ENCODE measurements at places on chromosomes 12 and 14.

DNA sequence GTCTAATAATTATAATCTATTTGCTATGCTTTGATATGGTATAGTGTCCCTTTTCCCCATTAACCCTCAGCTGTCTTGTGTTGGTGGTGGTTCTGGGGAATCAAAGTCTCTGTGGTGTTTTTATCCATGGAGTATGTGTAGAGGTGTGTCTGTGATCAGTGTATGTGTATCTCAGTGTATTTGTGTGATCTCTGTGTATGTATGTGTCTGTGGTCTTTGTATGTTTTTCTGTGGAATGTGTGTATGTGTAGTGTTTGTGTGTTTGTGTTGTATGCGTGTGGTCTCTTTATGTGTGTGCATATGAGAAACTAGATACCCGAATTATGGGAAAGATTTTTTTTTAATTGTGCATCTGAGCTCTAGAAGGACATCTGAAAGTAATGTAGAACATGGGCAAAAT, 1.1 kb downstream of the GPR33 start:
- DNase-seq, result no peak

DNA sequence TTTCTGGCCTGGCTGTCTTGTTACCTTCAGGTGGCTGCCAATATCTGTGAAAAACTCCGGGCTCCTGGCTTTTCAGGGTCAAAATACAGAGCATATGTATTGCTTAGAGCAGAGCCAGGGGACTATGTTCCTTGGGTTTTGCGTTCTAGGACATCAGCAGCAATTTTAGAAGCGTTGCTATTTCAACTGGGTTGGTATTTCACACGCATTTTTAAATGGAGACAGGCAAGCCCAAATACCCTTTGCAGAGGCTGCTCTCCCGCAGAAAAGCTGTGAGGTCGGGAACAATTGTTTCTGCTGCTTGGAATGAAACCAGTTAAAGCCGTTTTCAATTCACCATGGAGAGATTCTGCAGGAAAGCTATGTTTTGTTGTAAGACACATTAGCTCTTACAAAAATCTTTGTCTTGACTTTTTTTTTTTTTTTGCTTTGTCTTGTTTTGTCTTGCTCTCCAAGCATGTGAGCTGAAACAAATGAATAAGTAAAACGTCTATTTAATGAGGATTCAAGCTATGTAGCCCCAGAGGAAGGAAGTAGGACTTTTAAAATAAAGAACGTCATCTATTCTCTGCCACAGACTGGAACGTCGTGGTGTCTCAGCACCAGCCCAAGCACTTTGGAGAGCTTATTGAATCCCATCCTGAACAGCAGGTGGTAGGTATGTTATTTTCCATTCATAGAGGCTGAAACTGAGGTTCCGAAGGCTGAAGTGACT, 181.0 kb upstream of the TBX3 start:
- DNase-seq, result no peak

- DNase-seq, result no peak
Measured at GRCh38 chr12:98735821-98736220, 90.7 kb downstream of the APAF1 start.

GRCh38 chr12:6451348-6452244, at the start of gene TAPBPL:
Gene TAPBPL, plus strand, starts transcription at chr12:6452042. Its CDS starts 207 bp downstream, at chr12:6452249.
- no peak for DNase-seq

DNA sequence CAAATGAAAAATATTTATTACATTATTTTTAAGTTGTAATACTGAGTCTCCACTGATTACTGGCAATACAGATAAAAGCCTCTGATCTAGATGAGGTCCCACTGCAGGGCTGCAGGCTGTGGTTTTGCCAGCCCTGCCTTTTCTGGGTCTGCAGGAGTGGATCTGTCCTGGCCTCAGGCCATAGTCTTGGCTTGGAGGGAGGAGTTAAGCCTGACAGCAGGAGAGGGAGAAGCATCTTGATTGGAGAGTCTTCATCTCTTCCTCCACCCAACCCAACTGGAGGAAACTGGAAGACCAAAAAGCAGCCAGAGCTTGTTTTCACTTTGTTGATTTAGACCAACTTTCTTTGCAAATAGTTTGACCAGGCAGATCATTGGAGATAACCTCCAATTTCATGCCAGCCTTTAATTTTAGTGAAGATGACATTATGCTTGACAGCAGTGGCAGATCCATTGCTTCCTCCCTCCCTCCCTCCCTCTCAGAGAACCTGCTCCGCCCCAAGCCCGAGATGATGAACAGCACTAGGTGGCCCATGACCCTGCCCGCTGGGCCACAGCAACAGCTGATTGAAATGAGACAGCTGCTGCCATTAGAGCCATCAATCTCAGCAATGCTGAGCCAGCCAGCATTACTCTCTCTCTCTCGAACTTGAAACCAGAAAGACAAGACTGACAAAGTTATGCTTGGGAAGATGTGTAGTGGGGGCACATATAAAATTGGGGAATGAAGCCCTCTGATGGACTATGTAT, 222.4 kb downstream of the GLT1D1 start:
- DNase-seq, result no peak

DNA sequence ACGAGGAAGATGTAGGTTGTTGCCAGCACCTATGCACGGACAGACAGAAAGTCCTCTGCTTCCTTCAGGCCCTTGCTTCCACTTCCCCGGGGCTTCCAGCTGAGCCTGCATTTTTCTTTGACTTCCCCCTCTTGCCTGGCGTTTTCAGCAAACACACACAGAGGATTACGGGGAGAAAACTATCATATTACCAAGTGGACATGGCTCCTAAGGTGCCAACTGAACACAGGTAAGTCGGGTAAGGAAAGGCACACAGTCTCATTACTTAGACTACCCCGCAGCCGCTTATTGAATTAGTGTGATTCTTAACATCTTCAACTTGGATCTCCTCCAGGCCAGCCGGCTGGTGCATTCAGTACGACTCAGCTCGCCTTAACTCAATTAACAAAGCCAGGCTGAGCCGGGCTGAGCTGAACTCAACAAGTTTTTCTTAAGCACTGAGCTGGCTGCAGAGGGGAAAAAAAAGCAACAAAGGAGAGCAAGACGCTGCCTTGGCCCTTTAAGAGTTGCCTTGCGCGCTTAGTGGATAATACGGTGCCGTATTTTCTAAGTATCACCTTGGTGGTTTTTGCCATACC, 19.2 kb upstream of the MAP1LC3B2 start:
- peak; percentile 83 for DNase-seq

- peak; percentile 67 for DNase-seq
Measured at GRCh38 chr12:48978741-48979601, 849 bp downstream of the WNT1 start.

GRCh38 chr12:75756771-75757170, 245.4 kb upstream of the KRR1 start:
- DNase-seq, result no peak

DNA sequence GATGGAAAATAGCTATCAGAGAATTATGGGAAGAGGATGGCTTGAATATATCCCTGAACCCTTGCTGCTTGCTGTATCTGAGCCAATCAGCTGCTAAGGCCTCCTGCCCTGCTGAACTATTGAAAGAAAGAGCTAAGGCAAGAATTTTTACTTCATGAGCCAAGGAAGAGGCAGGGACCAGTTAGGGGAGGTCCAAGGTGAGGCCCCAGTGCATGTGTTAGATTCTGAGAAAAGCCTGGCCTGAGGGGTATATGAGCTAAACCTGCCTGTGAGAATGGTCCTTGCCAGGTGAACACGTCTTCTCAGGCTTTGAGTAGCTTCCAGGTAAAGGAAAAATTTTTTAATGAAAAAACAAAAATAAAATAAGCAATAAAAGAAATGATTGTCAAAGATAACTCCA, 218.0 kb downstream of the SYT1 start:
- DNase-seq, result no peak

GRCh38 chr14:104292084-104292970, 153.9 kb downstream of the KIF26A start:
- DNase-seq, result peak; percentile 50

DNA sequence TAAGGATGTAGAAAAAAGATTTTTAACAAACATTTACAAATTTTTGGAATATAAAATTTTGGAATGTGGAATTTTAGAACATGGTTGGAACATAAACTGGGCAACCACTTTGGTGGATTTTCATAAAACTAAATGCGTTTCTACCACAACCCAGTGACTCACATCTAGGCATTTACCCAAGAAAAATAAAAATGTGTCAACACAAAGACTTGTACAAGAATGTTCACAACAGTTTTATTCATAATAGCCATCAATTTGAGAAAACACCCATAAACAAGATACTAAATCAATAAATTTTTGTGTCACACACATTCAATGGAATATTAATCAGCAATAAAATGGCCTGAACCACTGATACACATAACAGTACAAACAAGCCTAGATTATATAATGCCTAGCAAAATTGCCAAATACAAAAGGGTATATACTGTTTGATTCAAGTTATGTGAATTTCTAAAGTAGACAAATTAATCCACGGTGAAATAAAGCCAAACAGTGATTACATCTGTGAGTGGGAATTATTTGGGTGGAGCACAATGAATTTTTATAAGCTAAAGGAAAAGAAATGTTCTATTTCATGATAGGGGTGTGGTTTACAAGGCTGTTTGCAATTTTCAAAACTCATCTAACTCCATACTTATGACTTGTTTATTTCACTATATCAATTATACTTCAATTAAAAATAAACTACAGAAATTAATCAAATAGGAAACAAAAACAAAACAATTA, 415.2 kb upstream of the OR4E1 start:
- no peak for DNase-seq

GRCh38 chr12:108090107-108090899, 38.8 kb upstream of the WSCD2 start:
- no peak for DNase-seq

DNA sequence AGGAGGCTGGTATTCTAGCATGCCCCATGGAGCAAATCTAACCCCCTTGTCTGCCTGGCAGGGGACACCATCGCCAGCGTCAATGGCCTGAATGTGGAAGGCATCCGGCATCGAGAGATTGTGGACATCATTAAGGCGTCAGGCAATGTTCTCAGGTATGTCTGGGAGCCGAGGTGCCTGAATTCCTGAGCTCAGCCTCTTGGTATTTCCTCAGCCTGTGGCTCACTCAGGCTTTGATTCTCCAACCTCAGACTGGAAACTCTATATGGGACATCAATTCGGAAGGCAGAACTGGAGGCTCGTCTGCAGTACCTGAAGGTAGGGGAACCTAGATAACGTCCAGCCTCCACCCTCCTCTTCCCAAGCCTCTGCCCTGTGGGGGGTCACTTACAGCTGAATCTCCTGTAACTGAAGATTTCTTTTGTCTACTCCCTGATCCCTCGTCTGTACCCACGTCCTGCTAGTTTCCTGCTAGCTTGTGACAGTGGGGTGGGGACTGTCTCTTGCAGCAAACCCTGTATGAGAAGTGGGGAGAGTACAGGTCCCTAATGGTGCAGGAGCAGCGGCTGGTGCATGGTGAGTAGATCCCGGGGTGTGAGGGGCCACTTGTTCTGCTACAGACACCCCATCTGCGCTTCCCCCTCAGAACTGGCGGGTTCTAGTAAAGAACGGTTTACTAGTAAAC, 7.0 kb downstream of the TAMALIN start:
- DNase-seq, result no peak

- no peak for DNase-seq
Measured at GRCh38 chr12:75747572-75748021, 236.2 kb upstream of the KRR1 start.

- no peak for DNase-seq
Measured at GRCh38 chr14:96739200-96739910, 57.8 kb upstream of the VRK1 start.

DNA sequence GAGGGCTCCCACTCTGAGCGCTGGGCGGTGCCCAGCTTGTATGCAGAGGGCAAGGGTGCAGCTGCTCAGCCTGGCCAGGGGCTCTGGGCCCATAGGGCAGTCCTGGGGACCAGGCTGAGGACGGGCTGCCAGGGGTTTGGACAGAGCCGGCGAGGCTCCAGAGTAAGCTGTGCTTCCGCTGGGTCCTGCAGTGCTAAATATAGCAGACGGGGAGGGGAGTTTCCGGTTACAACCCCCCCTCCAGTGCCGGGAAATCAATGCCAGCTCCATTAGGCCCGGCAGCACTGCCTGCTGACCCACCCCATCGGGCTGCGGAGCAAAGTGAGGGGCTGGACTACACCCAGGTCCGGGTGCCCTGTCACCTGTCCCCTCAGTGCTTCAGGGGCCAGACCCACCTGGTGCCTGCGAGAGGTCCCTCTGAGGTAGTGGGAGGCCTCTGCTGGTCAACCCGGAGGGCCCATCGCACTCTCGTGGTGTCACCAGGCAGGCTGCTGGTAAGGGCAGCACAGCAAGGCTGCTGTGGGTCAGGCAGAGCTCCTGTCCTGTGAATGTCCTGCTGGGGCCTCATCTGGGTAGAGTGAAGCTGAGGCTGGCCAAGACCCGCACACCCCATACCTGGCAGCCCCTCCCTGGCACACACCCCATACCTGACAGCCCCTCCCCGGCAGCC, 2.6 kb upstream of the JAG2 start:
- no peak for DNase-seq

GRCh38 chr12:85057370-85057963, 21.3 kb downstream of the LRRIQ1 start:
- no peak for DNase-seq

DNA sequence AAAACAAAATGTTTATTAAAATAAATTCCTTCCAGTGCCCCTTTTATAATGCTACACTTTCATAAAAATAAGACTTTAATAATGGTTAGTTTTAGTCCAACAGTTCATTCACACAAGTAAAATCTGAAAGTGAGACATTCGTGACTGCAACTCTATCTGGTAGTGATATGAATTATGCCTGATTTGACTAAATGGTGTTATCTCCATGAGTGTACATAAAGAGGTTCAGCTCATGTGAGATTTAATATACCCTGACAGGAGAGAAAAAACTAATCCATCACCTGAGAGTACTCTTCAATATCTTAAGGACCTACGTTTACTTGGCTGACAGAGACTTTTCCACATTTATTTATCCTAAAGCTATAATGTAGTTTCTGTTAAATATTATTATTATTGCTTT, 34.0 kb downstream of the ERO1A start:
- DNase-seq, result no peak

DNA sequence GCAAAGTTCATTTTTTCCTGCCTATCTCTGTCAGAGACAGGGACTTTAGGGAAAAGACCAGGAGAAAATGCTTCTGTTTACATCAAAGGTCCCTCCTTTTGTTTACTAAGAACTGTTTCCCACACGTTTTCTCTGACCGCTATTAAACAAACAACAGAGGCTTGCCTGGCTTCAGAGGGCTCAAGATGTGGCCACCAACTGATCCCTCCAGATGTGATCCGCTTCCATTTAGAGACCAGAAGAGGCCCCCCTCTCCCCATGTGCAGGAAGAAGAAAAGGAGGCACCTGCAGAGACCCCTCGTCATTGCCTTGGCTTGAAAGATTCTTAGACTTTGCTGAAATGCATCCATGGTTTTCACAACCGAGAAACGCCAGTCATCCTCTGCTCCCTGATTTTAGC, 217.9 kb upstream of the PWP1 start:
- DNase-seq, result no peak

All from ecto neural progenitor cell (in vitro differentiated cells).